ENCODE measurements at places on chromosomes 2 and 18. TPM values are rescaled to one million over a fixed set of nuclear protein-coding genes. Genes with fewer than 3 reads are reported as not detected.

The TRAK2 gene
- polyA plus RNA-seq: 25.7 TPM

The NETO1 gene
- polyA plus RNA-seq: not detected

The SRD5A2 gene
- polyA plus RNA-seq: 0.04 TPM

The FLACC1 gene
- polyA plus RNA-seq: 1.4 TPM

DNA sequence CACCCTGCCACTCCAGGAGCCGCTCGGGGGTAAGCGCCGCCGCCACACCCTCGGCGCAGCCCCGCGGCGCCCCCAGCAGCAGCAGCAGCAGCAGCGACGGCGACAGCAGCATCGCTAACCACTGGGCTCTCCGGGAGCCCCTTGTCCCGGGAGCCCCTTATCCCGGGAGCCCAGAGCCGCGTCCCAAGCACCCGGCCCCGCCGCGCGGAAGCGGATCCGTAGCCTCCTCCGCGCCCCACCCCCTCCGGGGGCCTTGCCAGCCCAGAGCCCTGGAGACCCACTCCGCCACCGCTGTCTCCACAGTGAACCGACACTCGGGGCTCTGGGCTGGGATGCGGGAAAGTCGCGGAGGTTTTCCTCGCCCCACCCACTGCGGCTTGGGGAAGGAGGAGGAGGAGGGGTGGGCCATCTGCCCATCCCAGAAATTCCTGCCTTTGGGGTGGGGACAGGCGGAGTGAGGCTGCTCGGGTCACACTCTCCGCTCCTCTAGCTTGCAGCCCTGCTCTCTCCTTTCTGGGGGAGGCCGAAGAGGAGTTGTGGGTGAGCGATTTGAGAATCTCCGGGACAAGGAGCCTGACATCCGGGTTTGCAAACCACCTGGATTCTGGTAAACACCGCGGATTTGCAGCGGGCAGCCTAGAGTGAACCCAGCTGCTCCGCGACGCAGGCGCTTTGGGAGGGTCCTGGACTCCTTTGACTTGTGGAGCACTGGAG, at the start of gene PLA2R1:
PLA2R1 (minus strand) TSS at position 324 of the 714 bp plus-strand sequence; CDS start at position 112, 212 bp downstream.
- no peak for DNase-seq

- DNase-seq: no peak
Observed at GRCh38 chr2:170076189-170076588, 101.8 kb upstream of the MYO3B start.

The POMC gene
- polyA plus RNA-seq: 2.5 TPM

DNA sequence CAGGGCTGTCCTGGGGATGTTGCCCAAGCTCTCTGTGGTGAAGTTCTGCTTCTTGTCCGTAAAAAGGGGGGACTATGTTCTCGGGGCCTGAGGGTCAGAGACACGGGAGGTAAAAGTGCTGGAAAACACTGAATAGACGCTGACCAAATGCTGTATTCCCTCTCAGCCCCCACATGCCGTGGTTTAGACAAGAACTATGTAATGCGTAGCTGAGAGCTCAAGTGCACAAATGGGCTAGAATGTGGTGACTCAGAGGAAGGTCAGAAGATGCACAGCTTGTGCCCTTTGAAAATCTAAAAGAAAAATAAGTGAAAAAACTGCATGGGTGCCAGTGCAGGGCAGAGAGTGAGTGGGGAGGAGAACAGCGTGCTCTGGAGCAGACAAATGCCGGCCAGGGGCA, 80.3 kb upstream of the MAP4K4 start:
- DNase-seq: no peak

GRCh38 chr2:219836647-219837177, 209.3 kb downstream of the SLC4A3 start:
- peak; percentile 34 for DNase-seq

DNA sequence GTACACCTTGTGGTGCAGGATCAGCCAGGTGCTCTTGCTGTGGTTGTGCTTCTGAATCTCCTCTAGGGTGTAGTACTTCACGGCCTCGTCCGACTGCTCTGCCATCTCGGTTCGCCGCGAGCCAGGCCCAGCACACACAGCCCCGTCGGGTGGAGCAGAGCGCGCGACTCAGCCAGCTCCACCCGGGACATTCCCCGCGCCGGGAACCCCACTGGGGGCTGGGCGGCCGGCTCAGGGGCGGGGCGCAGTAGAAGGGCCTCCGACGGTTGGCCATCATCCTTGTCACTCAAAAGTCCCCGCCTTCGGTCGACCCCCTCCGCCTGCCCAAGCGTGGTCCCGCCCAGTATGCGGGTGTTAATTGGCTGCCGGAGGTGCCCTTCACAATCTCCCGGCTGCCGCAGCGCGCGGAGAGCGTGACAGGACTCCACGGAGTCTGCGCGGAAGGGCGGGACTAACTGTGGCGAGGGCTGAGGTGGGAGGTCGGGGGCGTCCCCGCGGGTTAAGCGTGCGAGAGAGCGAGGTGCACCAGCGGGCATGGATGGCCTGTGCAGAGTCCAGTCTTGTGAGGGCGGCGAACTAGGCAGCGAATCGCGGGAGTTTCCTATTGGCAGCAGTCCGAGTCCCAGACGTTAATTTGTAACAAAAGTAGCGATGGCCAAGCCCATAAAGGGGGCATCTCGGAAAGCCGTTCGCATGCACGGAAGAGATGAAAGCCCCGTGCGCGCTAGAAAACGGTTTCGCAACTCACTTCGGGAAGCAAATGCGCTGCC, at the start of gene CYB5A:
CYB5A (minus strand) TSS at position 193 of the 770 bp plus-strand sequence; CDS start at position 105, 88 bp downstream.
- peak; percentile 95 for DNase-seq

The MYL12A gene
- 559 TPM for polyA plus RNA-seq

- no peak for DNase-seq
Observed at GRCh38 chr2:112547333-112547732, 5.1 kb downstream of the POLR1B start.

The LYG1 gene
- 2.8 TPM for polyA plus RNA-seq

- DNase-seq: no peak
Observed at GRCh38 chr2:122077771-122078170, 322.3 kb downstream of the TSN start.

- no peak for DNase-seq
Observed at GRCh38 chr2:184031402-184032147, 566.8 kb upstream of the ZNF804A start.

The CERS6 gene
- 38.1 TPM for polyA plus RNA-seq

DNA sequence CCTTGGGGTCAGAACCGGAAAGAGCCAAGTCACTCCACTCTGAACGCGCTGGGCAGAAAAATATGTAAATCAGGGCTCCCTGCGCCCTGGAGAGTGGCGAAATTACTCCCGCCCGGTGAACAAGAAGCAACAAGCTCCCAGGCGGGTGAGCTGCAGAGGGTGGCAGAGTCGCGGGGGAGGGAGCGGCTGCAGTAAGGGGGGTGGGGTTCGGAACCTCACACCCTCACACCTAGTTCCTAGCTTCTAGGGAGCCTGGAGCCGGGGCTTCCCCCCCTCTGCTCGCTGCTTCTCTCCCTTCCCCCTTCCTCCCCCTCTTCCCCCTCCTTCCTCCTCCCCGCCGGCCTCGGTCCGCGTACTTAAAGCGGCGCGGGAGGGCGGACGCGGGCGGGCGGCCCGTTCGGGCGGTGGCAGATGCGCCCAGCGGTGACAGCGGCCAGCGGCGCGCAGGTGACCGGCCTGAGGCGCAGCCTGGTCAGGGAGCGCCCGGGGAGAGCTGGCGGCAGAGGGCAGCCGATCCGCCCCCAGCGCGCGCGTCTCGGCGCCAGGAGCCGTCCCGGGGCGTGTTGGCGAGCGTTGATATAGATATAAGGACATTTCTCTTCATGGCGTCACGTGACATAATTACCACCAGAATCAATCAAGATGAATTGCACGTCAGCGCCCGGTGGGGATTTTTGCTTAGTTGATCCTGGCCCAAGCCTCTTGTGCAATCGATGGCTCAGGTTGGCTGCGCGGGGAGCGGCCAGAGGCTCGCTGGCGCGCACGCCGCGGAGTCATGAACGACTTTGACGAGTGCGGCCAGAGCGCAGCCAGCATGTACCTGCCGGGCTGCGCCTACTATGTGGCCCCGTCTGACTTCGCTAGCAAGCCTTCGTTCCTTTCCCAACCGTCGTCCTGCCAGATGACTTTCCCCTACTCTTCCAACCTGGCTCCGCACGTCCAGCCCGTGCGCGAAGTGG, at the start of gene HOXD11:
HOXD11 (plus strand) TSS at position 700 of the 959 bp plus-strand sequence; CDS start at position 776, 76 bp downstream.
- DNase-seq: no peak

The HRH4 gene
- 0.08 TPM for polyA plus RNA-seq

The ST6GAL2 gene
- 2.5 TPM for polyA plus RNA-seq

- no peak for DNase-seq
Observed at GRCh38 chr2:144875290-144875969, 355.5 kb upstream of the ZEB2 start.

The SCN1A gene
- 0.08 TPM for polyA plus RNA-seq

- no peak for DNase-seq
Observed at GRCh38 chr18:46767217-46767616, 10.4 kb upstream of the ST8SIA5 start.

GRCh38 chr2:233674314-233674713, 2.6 kb downstream of the UGT1A9 start:
- DNase-seq: no peak

DNA sequence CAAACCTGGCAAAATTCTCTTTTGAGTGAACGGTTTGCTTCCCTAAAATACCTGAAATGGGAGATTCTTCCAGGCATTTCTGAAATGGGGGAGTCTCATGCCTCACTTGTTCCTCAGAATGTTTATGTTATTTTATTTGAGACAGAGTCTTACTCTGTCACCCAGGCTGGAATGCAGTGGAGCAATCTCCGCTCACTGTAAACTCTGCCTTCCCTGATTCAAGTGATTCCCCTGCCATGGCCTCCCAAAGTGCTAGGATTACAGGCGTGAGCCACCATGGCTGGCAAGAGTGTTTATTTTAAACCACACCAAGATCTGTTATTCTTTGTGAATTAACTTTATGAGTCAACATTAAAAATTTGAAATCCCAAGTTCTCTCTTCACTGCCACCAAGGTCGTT, 6.4 kb upstream of the FHL2 start:
- DNase-seq: no peak

DNA sequence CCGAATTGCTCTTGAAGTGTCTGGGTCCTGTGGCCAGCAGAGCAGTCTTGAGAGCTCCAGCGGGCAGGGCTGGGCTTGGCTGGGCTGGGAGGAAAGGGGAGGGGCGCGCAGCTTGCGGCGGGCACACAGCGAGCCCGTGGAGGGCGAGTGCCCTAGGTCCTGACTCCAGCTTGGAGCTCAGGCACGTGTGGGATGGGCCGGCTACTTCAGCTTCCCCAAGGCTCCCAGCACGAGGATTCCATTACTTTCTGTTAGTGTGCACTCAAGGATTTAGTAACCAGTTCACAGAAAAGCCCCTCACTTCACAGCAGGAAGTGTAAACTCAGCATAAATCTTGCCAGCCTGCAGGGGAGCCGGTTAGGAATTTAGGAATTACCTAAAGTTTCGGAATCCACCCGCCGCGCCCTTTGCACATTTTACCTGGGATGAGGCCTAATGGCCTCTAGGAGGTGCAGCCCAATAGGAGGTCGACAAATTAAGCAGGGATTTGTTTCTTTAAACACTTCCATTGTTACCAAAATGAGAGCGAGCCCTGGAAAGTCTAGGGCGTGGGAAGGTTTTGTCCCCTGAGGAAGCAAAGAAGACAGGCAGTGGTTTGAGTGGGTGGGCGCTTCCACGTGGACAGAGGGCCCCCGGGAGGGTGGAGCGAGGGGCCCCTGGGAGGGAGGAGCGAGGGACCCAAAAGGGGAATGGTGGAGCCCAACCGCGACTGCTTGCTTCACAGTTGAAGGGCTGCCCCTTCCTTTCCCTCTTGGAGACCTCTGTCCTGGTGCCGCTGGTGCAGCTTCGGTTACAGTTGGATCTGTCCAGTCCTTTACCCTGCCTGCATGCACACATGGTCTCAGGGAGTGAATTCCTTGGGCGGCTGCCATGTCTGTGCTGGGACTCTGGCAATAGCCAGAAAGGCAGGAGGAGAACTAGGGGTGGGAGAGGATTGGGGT, 93.3 kb downstream of the CTAGE1 start:
- DNase-seq: no peak

The SCN2A gene
- 0.05 TPM for polyA plus RNA-seq

GRCh38 chr2:227191367-227191766, 26.9 kb downstream of the COL4A3 start:
- no peak for DNase-seq

- DNase-seq: peak; percentile 60
Observed at GRCh38 chr2:236334122-236334876, 70.1 kb upstream of the ASB18 start.

DNA sequence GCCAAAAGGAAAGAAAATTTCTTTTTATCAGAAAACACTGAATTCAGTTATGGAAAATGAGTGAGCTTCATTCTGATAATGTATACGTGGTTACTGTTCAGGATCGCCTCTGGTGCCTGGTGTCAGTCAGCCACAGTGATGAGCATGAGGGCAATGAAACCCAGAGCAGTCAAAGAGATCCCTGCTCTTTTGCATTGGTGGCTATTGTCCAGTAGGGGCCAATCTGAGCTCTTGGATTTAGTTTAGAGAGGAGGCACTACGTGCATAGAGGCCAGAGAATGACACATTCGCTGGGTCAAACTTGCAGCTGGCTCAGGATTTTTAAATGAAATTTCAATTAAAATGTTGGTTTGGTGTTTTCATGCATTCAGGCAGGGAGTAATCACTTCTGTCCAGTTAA, 522.9 kb downstream of the TMEM182 start:
- DNase-seq: no peak

The PLGLB2 gene
- polyA plus RNA-seq: not detected

The QPCT gene
- 8.9 TPM for polyA plus RNA-seq

- DNase-seq: no peak
Observed at GRCh38 chr2:168999668-169000213, 31.4 kb downstream of the ABCB11 start.

The ANKRD23 gene
- 21.3 TPM for polyA plus RNA-seq
